ENCODE measurements at places on chromosomes 7 and 10. TPM values are rescaled to one million over a fixed set of nuclear protein-coding genes. Genes with fewer than 3 reads are reported as not detected.

DNA sequence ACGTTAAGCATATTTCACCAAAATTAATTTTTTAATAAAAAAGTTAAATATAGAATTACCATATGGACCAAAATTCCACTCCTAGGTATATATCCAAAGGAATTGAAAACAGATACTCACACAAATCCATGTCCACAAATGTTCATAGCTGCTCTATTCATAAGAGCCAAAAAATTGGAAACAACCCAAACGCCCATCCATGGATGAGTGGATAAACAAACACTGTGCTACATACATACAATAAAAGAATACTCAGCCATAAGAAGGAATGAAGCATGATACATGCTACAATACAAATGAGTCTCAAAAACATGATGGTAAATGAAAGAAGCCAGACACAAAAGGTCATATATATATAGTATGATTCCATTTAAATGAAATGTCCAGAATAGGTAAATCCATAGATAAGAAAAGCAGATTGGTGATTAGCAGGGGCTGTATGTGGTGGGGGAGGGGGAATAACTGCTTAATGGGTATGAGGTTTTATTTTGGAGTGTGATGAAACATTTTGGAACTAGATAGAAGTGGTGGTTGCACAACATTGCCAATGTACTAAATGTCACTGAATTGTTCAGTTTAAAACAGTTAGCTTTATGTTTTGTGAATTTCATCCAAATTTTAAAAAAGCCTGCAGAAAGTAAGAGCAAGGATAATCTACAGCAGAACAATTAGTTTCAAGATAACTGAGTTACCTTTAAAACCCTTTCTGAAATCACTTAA lies 101.2 kb upstream of the EFCAB10 start:
- H3K27ac ChIP-seq, result no peak overlapping the region
- no peaks in the 10 kb centered on the region for H3K27me3 ChIP-seq
- no peaks in the 10 kb centered on the region for H3K36me3 ChIP-seq
- no peak overlapping the region for H3K4me3 ChIP-seq
- DNase-seq, result peak; percentile 68
- peaks cover 38% of the 10 kb centered on the region for H3K4me1 ChIP-seq

- no peaks in the 10 kb centered on the region for H3K4me1 ChIP-seq
- no peak overlapping the region for H3K4me3 ChIP-seq
- no peaks in the 10 kb centered on the region for H3K36me3 ChIP-seq
- no peak overlapping the region for H3K27ac ChIP-seq
- DNase-seq, result no peak
Measured at GRCh38 chr7:25843467-25843866, 308.5 kb upstream of the NFE2L3 start.

DNA sequence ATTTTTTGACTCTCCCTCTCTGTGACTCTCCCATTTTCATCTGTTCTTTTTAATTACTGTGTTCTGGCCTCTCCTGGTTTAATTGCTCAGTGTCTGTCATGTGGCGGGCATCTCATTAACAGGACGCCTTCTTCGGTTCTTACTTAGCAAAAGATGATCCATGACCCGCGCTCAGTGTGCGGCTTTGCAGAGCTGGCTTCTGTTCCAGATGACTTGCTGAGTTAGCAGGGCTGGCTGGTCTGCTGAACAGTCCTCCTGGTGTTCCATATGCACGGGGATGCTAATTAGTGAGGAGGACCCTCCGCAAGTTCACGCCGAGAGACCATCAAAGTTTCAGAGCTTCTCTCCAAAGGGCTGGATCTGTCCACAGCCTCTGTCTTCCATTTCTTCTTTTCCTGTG lies 258.6 kb upstream of the MKI67 start:
- no peaks in the 10 kb centered on the region for H3K4me1 ChIP-seq
- H3K4me3 ChIP-seq, result no peak overlapping the region
- peaks cover 25% of the 10 kb centered on the region for H3K27me3 ChIP-seq
- no peak for DNase-seq
- no peaks in the 10 kb centered on the region for H3K36me3 ChIP-seq

DNA sequence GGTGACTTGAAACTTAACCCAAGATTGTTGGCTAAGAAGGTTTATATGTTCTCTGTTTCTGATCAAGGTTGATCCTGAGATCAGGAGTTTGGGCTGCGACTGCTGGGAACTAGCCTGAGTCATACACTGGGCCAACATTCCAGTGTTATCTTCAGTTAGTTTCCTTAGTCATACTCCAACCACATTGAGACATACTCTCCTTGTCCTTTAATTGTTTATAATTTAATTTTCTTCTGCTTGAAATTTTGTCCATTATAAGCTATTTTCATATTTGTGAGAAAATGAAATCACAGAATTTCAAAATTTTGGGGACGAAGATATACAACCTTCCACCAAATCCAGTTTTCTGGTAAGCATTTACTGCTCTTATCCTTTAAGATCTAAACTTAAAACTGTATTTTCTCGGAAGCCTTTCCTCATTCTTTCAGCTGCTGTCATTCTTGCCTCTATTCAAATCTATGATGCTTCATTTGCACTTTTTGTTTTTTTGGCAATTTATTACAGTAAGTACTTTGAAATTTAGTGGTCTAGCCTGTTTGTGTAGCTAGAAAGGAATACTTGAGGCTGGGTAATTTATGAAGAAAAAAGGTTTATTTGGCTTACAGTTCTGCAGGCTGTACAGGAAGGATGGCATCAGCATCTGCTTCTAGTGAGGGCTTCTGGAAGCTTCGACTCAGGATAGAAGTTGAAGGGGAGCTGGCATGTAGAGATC lies 63.4 kb upstream of the POT1 start:
- H3K4me1 ChIP-seq, result no peaks in the 10 kb centered on the region
- no peak overlapping the region for H3K4me3 ChIP-seq
- no peaks in the 10 kb centered on the region for H3K27me3 ChIP-seq
- no peaks in the 10 kb centered on the region for H3K36me3 ChIP-seq

- no peak overlapping the region for H3K4me3 ChIP-seq
- no peaks in the 10 kb centered on the region for H3K36me3 ChIP-seq
- no peak for DNase-seq
- no peaks in the 10 kb centered on the region for H3K27me3 ChIP-seq
- peak overlapping the region; percentile 31 for H3K27ac ChIP-seq
- H3K4me1 ChIP-seq, result peaks cover 37% of the 10 kb centered on the region
Measured at GRCh38 chr7:102993718-102994029, 80.9 kb downstream of the LRRC17 start.

DNA sequence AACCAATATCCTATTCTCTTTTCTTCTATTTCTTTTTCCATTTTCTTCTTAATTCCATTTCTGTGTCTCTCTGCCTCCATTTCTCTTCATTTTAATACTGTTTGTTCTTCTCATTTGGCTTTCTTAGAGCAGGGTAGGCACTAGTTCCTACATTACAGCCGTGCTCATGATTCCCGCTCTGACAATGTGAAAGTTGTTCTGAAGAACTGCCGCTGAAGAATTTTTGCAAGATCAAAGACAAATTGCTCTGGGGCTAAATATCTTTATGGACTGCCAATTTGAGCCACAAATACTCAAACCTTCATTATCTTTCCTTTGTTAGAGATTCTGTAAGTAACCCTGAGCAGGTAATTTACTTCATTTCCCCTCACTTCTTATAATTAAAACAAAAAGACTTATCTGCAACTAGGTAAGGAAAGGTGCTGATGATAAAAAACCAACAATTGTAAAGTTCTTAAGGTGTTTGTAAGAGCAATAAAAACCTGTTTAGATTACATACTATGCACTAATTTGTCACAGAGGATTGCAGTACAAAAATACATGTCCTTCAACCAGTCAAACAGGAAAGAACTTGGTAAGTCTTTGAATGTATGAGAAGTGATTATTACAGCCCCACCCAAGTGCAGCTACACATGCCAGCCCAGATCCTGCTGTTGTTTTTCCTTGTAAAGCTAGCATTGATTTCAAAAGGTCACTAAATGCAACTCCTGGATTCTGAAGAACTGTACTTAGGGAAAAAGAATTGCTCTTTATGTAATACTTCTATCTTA lies 127.5 kb downstream of the COL28A1 start:
- no peak overlapping the region for H3K27ac ChIP-seq
- H3K36me3 ChIP-seq, result no peaks in the 10 kb centered on the region
- no peaks in the 10 kb centered on the region for H3K27me3 ChIP-seq
- DNase-seq, result peak; percentile 34
- H3K4me1 ChIP-seq, result no peaks in the 10 kb centered on the region
- no peak overlapping the region for H3K4me3 ChIP-seq

GRCh38 chr7:94335586-94335985 lies 59.1 kb upstream of the COL1A2 start:
- no peak overlapping the region for H3K4me3 ChIP-seq
- H3K27ac ChIP-seq, result no peak overlapping the region
- no peaks in the 10 kb centered on the region for H3K4me1 ChIP-seq
- H3K27me3 ChIP-seq, result no peaks in the 10 kb centered on the region

DNA sequence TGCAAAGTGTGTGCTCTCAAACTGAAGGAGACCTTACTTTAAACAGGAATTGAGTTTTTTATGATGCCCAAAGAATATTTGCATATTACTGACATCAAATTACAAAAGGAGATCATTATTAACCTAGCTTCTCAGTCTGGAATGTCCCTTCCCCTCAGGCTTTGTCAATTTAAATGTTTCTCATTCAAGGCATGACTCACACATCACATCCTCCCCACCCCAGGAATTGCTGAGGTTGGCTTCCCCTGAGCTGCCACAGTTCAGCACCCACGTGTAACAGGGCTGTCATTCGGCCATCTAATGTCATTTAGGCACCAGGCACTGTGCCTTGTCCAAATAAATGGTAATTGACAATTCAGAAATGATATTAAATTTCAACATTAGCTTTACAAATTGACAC lies 305.9 kb upstream of the MGMT start:
- no peaks in the 10 kb centered on the region for H3K27me3 ChIP-seq
- no peak overlapping the region for H3K4me3 ChIP-seq
- H3K36me3 ChIP-seq, result no peaks in the 10 kb centered on the region
- DNase-seq, result no peak
- no peaks in the 10 kb centered on the region for H3K4me1 ChIP-seq

DNA sequence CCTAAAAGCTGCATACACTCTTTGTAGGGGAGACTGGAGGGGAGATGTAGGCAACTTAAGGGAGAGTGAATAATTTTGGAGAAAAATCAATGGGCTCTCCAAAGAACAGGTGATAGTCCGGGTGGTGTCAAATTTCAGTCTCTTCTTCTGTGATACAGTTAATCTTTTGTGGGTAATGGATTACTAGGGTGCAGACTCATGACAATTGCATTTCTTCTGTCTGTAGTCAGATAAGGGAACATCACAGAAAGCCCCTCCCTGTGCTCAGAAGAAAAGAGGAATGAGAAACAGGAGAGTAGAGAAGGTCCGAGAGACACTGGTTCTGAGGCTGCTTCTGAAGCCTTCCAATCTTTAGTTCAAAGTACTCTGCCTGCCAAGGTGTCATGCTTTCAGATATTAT lies 1140.7 kb upstream of the LRRN3 start:
- DNase-seq, result no peak
- H3K27me3 ChIP-seq, result no peaks in the 10 kb centered on the region
- no peak overlapping the region for H3K27ac ChIP-seq
- no peaks in the 10 kb centered on the region for H3K36me3 ChIP-seq
- H3K4me1 ChIP-seq, result no peaks in the 10 kb centered on the region

DNA sequence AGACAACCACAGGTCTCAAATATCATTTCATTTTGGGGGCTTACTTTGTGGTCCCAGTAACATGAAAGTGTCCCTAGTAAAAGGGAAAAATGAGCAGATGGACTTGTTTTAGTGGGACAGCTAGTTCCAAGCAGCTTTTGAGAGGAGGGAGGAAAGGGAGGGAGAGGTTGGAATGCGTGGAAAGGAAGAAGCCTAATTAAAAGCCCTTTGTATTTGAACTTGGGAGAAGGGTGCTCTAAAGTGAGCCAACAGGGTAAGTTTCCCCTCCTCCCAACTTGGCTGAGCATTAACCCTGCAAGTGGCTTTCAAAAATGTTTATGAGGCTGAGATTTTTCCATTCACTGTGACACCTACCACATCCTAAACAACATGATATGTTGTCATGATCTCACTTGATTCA lies 38.8 kb upstream of the LYZL1 start:
- no peak for DNase-seq
- H3K27ac ChIP-seq, result no peak overlapping the region
- no peak overlapping the region for H3K4me3 ChIP-seq
- H3K4me1 ChIP-seq, result no peaks in the 10 kb centered on the region

GRCh38 chr10:31383810-31384588 lies 65.0 kb downstream of the ZEB1 start:
- no peak overlapping the region for H3K4me3 ChIP-seq
- H3K27ac ChIP-seq, result no peak overlapping the region
- no peaks in the 10 kb centered on the region for H3K4me1 ChIP-seq
- DNase-seq, result no peak

- no peaks in the 10 kb centered on the region for H3K27me3 ChIP-seq
- peaks cover 22% of the 10 kb centered on the region for H3K4me1 ChIP-seq
- DNase-seq, result no peak
Measured at GRCh38 chr7:102045681-102046372, 228.4 kb downstream of the CUX1 start.

- no peak for DNase-seq
- H3K4me3 ChIP-seq, result no peak overlapping the region
- H3K27me3 ChIP-seq, result no peaks in the 10 kb centered on the region
- H3K4me1 ChIP-seq, result no peaks in the 10 kb centered on the region
Measured at GRCh38 chr7:148537435-148537834, 53.1 kb upstream of the C7orf33 start.

- H3K27me3 ChIP-seq, result no peaks in the 10 kb centered on the region
- no peak overlapping the region for H3K27ac ChIP-seq
- H3K4me1 ChIP-seq, result no peaks in the 10 kb centered on the region
- DNase-seq, result peak; percentile 68
- no peaks in the 10 kb centered on the region for H3K36me3 ChIP-seq
Measured at GRCh38 chr10:111598433-111599059, 521.7 kb downstream of the ADRA2A start.

DNA sequence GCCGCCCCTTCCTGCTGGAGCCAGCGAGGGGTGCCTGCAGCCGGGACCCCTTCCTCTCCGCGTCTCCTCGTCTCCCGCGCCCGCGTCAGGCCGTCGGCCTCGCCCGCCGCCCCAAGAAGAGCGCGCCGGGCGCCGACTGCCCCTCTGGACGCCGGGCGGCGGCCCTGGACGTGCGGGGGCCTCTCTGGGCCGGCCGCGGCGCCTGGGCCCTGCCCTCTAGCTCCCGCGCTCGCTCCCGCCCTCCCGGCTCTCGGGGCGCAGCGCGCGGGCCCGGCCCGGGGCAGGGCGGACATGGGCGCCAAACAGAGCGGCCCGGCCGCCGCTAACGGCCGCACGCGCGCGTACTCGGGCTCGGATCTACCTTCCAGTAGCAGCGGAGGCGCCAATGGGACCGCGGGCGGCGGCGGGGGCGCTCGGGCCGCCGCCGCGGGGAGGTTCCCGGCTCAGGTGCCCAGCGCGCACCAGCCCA lies 704 bp downstream of the ZNRF2 start:
- peak; percentile 40 for DNase-seq
- H3K27me3 ChIP-seq, result no peaks in the 10 kb centered on the region
- peak overlapping the region; percentile 95 for H3K27ac ChIP-seq
- peaks cover 4% of the 10 kb centered on the region for H3K4me1 ChIP-seq

The TEX36 gene
- total RNA-seq, result not detected

The PAX2 gene
- total RNA-seq, result not detected

The GIMAP5 gene
- 37.8 TPM for total RNA-seq

The ZNF394 gene
- 28.9 TPM for total RNA-seq

The SLC26A3 gene
- total RNA-seq, result not detected

The NPSR1 gene
- not detected for total RNA-seq

The ADCY1 gene
- 0.90 TPM for total RNA-seq
